ENCODE measurements at places on chromosomes 11 and 22.

- DNase-seq, result no peak
These were observed 21.2 kb upstream of the ISX start for GRCh38 chr22:35044607-35045390.

- no peak for DNase-seq
These were observed 770 bp downstream of the SLC7A4 start for GRCh38 chr22:21031545-21032036.

DNA sequence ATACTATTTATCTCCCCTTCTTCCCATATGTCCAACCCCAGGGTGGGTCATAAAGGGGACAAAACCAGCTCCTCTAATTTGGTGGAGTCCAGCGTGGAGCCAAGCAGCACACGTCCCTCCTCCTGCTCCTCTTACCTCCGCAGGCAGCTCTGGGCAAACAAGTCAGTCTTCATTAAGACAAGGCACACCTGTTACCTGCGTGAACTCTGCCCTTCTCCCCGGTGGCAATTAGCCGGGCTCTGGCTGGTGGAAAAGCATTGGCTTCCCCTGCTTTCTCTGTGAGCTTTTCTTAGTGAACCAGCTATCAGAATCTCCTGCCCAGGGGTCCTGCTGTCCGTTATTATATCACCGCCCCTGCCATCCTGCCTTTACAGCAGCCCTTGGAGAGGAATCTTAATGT is 418.7 kb upstream of the CADM1 start:
- DNase-seq, result no peak

- no peak for DNase-seq
These were observed 4.0 kb downstream of the AIFM3 start for GRCh38 chr22:20970939-20971657.

DNA sequence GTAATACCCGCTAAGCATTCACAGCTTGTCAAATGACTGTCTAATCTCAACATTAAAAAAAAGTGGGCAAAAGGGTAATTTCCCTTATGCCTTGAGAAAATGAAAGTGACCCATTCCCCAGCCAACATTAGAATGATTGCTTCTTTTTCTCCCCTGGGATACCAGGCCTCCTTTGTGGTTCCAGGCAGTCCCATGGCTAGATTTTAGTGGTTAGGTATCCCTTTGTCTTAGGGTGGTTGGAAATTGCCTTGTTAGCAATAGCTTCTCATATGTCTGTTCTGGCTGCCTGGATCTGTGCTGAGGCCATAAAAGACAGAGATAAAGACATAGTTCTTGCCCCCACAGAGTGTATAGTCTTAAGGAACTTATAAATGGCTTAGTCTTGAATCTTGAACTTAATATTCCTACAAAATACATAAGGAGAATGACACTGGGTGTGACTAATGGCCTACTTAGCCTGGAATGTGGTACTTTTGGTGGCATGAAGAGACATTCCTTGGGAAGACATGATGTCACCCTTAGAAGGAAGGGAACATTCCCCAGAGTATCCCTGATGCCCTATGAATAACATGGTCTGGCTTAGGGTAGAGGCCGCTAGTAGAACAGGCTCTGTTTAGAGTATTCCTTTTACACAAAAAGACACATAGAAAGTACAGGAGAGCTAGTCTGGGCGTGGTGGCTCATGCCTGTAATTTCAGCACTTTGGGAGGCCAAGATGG is 90.3 kb downstream of the ZBTB16 start:
- no peak for DNase-seq
